Panc1 (cell line): ENCODE measurements at places on chromosomes 1 and 21. TPM values are rescaled to one million over a fixed set of nuclear protein-coding genes. Genes with fewer than 3 reads are reported as not detected.

DNA sequence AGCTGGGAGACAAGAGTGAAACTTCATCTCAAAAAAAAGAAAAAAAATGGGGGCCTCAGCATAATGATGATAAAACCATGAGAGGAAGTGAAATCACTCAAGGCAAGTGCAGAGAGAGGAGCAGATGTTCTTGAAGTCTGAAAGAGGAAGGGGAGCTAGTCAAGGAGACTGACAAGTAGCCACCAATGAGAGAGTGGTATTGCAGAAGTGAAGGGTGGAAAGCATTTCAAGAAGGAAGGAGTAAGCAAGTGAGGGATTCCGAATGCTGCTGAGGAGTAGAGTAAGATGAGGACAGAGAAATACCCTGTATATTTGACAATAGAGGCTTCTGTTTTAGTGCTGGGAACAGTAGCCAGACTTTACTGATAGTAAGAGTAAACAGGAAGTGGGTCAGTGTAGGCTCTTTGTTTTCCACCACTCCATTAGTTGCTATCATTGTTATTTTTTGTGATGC lies 2.9 kb downstream of the TATDN3 start:
- DNase-seq: no peak
- peaks cover 4% of the 10 kb centered on the region; the same call in 1 of the 2 replicates for H3K36me3 ChIP-seq
- H3K4me1 ChIP-seq: peaks cover 8% of the 10 kb centered on the region; the same call in 1 of the 2 replicates
- H3K4me3 ChIP-seq: no peak overlapping the region

GRCh38 chr21:41960386-41960785 lies 6.6 kb upstream of the C2CD2 start:
- no peak overlapping the region for H3K4me3 ChIP-seq
- peaks cover 23% of the 10 kb centered on the region for H3K4me1 ChIP-seq
- DNase-seq: no peak

DNA sequence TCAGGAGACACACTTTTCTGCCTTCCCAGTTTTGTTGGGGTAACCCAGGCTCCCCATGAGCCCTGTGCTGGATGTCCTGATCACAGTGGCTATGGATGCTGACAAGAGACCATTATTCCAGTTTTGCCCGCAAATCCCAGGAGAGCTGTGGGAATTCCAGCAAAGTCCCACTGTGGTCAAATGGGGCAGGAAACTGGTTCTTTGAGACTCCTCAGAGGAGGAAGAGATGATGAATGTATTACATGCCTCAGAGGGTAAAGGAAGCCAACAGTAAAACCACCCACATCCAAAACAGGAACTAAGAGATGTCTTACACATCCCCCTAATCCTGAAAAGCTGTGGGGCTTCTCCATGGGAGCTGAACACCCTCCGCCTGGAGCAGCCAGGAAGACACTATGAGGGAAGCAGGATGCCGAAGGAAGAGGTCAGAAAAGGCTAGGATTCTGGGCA lies 12.8 kb upstream of the MPZL1 start:
- no peaks in the 10 kb centered on the region for H3K4me1 ChIP-seq
- H3K36me3 ChIP-seq: no peaks in the 10 kb centered on the region
- H3K4me3 ChIP-seq: no peak overlapping the region
- H3K27me3 ChIP-seq: peaks cover 3% of the 10 kb centered on the region; the same call in 1 of the 2 replicates

Gene IFI44L
- total RNA-seq: 0.10 TPM

Gene LAPTM5
- 1.9 TPM for total RNA-seq

Gene RAB3B
- total RNA-seq: 1.2 TPM

Gene EIF2D
- total RNA-seq: 28.7 TPM

- no peak for DNase-seq
- H3K27me3 ChIP-seq: no peaks in the 10 kb centered on the region
- no peak overlapping the region for H3K4me3 ChIP-seq
- H3K27ac ChIP-seq: no peak overlapping the region
- no peaks in the 10 kb centered on the region for H3K4me1 ChIP-seq
- H3K36me3 ChIP-seq: no peaks in the 10 kb centered on the region
These were observed 34.8 kb downstream of the KCNAB2 start for GRCh38 chr1:6080469-6080868.

Gene ADORA1
- total RNA-seq: 8.5 TPM

DNA sequence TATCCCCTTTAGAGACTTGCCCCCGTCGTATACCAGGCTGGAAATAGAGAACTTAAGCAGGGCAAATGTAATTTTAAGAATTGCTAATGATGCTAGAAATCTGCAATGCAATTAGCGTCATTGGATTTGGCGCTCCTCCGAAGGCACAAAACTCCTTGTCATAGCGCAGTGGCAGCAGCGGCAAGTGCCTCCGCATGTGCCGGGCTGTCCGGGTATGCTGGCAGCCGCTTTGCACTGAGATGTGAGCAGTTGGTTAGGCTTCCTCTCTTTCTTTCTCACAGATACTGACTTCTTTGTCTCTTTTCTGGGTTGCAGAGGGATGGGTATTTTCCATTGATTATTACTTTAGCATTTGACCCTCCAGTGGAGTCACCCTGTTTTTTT lies 193.4 kb upstream of the LMO4 start:
- no peak overlapping the region for H3K27ac ChIP-seq
- H3K4me3 ChIP-seq: no peak overlapping the region
- no peak for DNase-seq
- peaks cover 6% of the 10 kb centered on the region for H3K27me3 ChIP-seq

GRCh38 chr1:175222296-175222938 lies 29.8 kb upstream of the KIAA0040 start:
- no peak overlapping the region for H3K4me3 ChIP-seq
- H3K36me3 ChIP-seq: no peaks in the 10 kb centered on the region
- no peak overlapping the region for H3K27ac ChIP-seq

Gene PAPPA2
- 0.03 TPM for total RNA-seq

DNA sequence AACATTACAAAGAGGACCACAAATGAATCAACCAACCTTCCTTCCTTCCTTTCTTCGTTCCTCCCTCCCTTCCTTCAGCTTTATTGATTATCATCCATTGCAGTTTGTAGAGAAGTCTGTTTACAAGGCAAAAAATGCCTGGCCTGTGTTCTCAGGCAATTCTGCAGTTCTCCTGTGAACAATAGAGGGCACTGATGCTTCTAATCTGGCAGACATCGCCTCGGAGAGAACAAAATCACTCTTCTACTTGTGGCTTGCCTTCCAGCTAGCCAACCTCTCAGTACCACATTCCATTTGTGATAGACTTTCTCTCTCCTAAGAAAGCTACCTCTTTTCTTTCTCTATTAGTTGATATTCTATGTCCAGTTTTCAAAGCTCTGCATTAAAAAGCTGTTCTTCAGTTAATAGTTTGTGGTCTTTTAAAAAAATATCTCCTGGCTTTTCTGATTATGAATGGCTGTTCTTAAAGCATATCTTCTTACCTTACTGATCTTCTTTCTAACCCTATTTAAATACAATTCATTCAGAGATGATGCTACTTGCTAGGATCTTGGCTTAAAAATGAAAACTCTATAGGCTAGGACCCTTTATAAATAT lies 26.9 kb upstream of the ESRRG start:
- peak; percentile 17 for DNase-seq
- H3K27ac ChIP-seq: no peak overlapping the region
- H3K36me3 ChIP-seq: no peaks in the 10 kb centered on the region
- H3K27me3 ChIP-seq: no peaks in the 10 kb centered on the region; the same call in 1 of the 2 replicates
- no peak overlapping the region for H3K4me3 ChIP-seq

DNA sequence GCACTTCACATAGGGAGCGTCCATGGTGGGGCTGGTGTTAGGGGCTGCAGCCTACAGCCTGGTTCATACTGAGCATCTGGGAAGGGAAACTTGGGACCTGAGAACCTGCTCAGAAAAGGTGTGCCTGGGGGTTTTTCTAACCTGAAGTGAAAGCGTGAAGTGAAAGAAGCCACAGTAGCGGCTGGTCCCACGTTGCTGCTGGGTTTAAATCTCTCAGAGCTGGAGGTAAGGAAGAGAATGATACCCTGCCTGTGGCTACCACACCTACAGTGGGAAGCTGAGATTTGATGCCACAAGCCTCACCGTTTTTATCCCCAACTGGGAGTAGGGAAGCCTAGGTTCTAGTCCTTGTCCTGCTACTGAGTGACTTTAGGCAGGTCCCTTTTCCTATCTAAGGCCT lies 21.0 kb upstream of the FUCA1 start:
- H3K27ac ChIP-seq: no peak overlapping the region
- no peak for DNase-seq
- no peak overlapping the region for H3K4me3 ChIP-seq
- no peaks in the 10 kb centered on the region for H3K36me3 ChIP-seq
- no peaks in the 10 kb centered on the region for H3K4me1 ChIP-seq
- no peaks in the 10 kb centered on the region for H3K27me3 ChIP-seq

- H3K27ac ChIP-seq: no peak overlapping the region
- no peaks in the 10 kb centered on the region for H3K4me1 ChIP-seq
- no peak for DNase-seq
- H3K27me3 ChIP-seq: 0 out of 2 replicates have a peak, but pooled peaks cover 2% of the 10 kb centered on the region
- no peaks in the 10 kb centered on the region for H3K36me3 ChIP-seq
- H3K4me3 ChIP-seq: no peak overlapping the region
These were observed 316.5 kb downstream of the DISC1 start for GRCh38 chr1:231943084-231943483.

DNA sequence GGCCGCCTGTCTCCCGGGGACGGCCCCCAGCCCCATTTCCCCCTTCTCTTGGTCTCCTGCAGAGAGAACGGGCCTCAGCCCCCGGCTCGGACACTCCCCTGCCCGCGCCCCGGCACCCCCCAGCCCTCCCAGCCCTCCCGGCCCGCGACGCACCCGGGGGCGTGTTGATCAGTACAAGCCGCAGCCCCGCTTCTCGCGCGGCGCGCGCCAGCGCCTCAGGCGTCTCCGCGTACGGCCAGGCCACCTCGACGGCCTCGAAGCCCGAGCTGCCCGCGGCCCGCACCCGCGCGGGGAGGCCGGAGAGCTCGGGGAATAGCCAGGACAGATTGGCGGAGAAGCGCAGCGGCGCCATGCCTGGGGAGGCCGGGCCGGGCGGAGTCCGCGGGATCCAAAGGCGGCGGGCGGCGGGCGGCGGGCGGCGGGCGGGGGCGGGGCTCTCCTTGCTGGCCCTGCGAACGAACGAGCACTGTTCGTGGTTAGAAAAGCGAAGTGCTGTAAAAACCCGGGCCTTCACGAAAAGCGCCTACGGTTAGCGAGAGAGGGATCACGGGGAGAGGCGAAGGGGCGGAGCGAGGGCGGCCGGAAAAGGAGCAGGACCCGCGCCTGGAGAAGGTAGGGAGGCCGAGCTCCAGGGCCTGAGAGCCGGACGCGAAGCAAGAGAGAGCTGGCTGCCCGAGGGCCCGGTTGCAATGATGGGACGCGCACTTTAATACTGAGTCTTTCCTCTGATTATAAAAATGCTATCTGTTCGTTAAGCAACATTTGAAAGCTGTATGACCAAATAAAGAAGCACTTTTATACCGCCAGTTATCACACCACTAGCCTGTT lies at the start of gene HYI:
Gene HYI (minus strand): TSS at position 490 of the 828 bp plus-strand sequence. CDS start 138 bp downstream, at position 352.
- peak within 1 kb of the TSS; percentile 96 for H3K27ac ChIP-seq
- H3K4me1 ChIP-seq: peaks cover 17% of the 10 kb centered on the region
- no peaks in the 10 kb centered on the region for H3K27me3 ChIP-seq
- DNase-seq: peak; percentile 47
- H3K4me3 ChIP-seq: peak within 1 kb of the TSS; percentile 49

- no peaks in the 10 kb centered on the region for H3K27me3 ChIP-seq
- H3K4me1 ChIP-seq: no peaks in the 10 kb centered on the region
- H3K27ac ChIP-seq: no peak overlapping the region
- no peak overlapping the region for H3K4me3 ChIP-seq
These were observed 67.5 kb downstream of the IVNS1ABP start for GRCh38 chr1:185249563-185249962.

DNA sequence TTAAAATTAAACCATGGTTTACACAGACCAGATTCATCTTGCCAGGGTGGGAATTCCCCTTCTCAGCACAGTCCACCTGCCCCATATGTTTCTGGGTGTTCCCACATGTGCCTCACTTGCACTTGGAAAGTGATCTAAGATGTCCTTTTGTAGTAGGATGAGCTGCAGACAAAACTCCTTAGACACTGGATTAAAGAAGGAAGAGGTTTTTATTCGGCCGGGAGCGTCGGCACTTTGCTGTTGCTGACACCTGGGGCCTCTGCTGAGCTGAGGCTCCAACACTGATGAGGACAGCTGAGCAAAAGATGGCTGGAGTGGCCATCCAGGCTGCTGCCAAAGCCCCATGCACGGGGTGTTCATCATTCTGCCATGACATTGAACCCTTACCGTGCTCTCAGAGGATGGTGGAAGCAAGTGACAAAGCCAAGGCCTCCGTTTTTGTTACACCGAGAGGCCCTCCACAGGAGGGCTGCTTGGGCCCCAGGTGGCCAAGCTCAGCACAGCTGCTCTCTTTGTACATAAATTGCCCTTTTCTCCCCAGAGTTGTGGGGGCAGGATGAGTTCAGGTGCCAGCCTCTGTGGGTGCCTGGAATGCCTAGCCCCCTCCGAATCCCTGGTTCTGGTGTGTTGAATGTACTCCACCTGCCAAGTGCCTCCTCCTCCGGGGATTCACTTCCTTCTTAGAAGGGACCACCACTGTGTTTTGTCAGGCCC lies 7.3 kb upstream of the ACOT11 start:
- H3K4me1 ChIP-seq: no peaks in the 10 kb centered on the region
- no peak overlapping the region for H3K4me3 ChIP-seq
- no peak overlapping the region for H3K27ac ChIP-seq
- H3K27me3 ChIP-seq: 0 out of 2 replicates have a peak, but pooled peaks cover 3% of the 10 kb centered on the region

DNA sequence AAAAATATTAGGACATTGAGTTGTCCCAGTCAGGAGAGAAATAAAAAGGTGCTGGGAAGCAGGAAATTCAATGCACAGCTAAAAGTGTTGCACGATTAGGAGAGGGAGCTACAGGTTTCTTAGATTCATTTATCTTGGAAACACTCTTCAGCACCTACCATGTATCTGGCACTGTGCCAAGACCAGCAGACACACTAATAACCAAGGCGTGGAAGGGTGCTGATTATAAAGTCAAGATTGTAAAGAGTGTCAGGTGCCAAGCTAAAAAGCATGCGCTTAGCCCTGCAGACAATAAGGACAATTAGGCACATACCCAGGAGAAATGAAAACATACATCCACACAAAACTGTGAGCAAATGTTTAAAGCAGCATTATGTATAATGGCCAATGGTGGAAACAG lies 129.9 kb downstream of the DSCAM start:
- H3K36me3 ChIP-seq: no peaks in the 10 kb centered on the region
- no peak overlapping the region for H3K27ac ChIP-seq
- no peak for DNase-seq

- H3K36me3 ChIP-seq: no peaks in the 10 kb centered on the region
- no peaks in the 10 kb centered on the region for H3K4me1 ChIP-seq
- H3K4me3 ChIP-seq: no peak overlapping the region
- H3K27me3 ChIP-seq: no peaks in the 10 kb centered on the region
These were observed 97.1 kb downstream of the VAV3 start for GRCh38 chr1:107867897-107868296.

GRCh38 chr21:37829447-37829846 lies 86.8 kb downstream of the KCNJ6 start:
- no peaks in the 10 kb centered on the region for H3K4me1 ChIP-seq
- H3K27me3 ChIP-seq: no peaks in the 10 kb centered on the region; the same call in 1 of the 2 replicates
- H3K27ac ChIP-seq: no peak overlapping the region
- H3K36me3 ChIP-seq: no peaks in the 10 kb centered on the region

GRCh38 chr1:69109277-69109676 lies 458.4 kb upstream of the LRRC7 start:
- no peak overlapping the region for H3K4me3 ChIP-seq
- no peak overlapping the region for H3K27ac ChIP-seq
- no peak for DNase-seq
- no peaks in the 10 kb centered on the region for H3K27me3 ChIP-seq
